ENCODE measurements at places on chromosomes 16 and 17.

DNA sequence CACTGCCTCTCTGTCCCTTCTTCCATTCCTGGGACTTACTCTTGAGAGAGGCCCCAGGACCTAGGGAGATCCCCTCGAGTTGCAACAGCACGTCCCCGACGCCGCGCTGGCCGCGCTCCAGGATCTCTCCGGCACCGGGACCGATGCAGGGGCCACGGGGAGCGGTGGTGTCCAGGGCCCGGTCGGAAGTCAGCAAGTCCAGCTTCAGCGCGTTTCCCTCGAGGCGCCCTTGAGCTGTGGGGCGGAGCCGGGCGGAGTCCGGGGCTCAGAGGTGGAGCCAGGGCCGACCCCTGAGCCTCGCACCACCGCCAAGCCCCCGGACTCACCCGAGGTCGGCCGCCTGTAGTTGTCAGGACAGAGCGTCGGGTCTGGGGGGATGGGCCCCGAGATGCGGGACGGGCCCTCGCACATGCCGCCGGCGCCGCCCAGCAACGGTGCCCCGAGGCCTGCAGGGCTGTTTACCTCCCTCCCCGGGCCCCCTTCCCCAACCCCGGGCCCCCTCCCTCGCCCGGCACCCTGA is 458 bp downstream of the ENKD1 start:
- peak overlapping the region; percentile 56 for H3K4me3 ChIP-seq
- H3K27me3 ChIP-seq, result no peaks in the 10 kb centered on the region
- no peak for DNase-seq
- H3K36me3 ChIP-seq, result no peaks in the 10 kb centered on the region
- peaks cover 14% of the 10 kb centered on the region for H3K4me1 ChIP-seq

- no peaks in the 10 kb centered on the region for H3K27me3 ChIP-seq
- H3K27ac ChIP-seq, result no peak overlapping the region
- peaks cover 32% of the 10 kb centered on the region for H3K36me3 ChIP-seq
- peaks cover 14% of the 10 kb centered on the region for H3K4me1 ChIP-seq
- no peak for DNase-seq
- H3K4me3 ChIP-seq, result no peak overlapping the region
Measured at GRCh38 chr16:24543949-24544348, 4.6 kb downstream of the RBBP6 start.

DNA sequence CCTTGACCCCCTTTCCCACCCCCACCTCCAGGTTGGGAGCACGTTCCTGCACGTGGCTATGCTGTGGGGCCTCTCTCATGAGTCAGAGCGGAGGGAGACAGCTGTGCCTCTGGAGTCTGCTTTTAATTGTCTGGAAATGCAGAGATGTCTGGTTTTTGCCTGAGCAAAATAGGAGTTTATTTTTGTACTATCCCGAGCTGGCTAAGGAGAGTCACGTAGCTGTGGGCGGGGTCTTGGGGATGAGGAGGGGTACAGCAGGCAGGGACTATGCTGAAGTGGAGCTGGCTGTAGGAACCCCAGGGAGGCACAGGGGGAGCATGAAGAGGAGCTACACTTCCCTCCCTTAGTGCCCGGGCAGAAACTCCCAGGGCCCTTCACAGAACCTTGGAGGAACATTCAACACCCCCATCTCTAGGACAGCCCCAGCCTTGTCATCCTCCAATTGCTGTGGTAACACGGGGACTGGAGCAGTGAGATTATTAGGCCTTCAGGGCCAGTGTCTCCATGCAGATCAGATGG is 44.7 kb upstream of the LGALS9 start:
- H3K36me3 ChIP-seq, result no peaks in the 10 kb centered on the region
- H3K4me1 ChIP-seq, result no peaks in the 10 kb centered on the region
- H3K27ac ChIP-seq, result no peak overlapping the region
- no peak overlapping the region for H3K4me3 ChIP-seq

DNA sequence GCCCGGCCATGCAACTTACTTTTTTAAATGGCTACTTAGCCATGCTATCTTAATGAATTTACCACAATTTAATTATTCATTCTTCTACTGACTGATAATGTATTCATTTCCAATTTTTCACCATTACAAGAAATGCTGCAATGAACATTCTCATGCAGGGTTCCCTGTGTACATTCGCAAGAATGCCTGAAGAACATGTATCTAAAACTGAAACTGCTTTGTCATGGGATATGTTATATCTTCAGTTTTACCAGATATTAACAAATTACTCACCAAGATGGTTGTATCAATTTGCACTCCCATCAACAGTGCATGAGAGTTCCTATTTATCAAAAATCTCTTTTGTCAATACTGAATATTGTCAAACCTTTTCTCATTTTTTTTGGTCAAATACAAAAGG is 100.8 kb downstream of the SLC39A11 start:
- no peaks in the 10 kb centered on the region for H3K36me3 ChIP-seq
- DNase-seq, result no peak
- no peak overlapping the region for H3K27ac ChIP-seq
- no peaks in the 10 kb centered on the region for H3K4me1 ChIP-seq

DNA sequence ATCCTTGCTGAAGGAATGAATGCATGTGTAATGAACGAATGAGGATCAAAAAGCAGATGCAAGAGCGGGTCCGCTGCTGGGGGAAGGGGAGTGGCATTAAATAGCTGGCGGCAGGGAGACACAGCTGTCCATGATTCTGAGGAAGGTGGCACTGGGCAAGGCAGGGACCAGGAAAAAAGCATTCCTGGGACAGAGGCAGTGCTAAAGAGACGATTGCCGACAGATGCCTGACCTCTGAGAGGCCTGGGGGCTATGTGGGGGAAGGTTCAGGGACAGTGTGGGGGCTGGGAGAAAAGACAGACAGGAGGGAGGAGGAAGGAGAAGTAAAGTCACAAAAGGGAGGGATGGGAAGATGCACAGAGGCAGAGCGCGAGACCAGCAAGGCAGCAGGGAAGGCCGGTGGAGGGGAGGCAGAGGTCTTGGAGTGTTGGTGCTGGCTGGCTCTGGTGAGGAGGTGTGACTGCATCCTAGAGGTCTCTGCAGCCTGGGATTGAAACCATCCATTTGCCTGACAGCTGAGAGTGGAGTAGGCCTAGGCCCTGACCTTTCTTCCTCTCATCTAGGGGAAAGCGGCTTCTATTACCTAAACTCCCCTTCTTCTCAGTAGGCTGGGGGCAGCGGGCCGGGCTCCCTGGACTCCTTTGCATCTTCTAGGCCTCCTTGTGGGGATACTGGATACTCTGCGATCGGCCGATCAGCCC is 109.9 kb downstream of the SDK2 start:
- no peaks in the 10 kb centered on the region for H3K36me3 ChIP-seq
- no peaks in the 10 kb centered on the region for H3K4me1 ChIP-seq
- no peak overlapping the region for H3K4me3 ChIP-seq
- H3K27me3 ChIP-seq, result peaks cover 3% of the 10 kb centered on the region
- no peak overlapping the region for H3K27ac ChIP-seq

DNA sequence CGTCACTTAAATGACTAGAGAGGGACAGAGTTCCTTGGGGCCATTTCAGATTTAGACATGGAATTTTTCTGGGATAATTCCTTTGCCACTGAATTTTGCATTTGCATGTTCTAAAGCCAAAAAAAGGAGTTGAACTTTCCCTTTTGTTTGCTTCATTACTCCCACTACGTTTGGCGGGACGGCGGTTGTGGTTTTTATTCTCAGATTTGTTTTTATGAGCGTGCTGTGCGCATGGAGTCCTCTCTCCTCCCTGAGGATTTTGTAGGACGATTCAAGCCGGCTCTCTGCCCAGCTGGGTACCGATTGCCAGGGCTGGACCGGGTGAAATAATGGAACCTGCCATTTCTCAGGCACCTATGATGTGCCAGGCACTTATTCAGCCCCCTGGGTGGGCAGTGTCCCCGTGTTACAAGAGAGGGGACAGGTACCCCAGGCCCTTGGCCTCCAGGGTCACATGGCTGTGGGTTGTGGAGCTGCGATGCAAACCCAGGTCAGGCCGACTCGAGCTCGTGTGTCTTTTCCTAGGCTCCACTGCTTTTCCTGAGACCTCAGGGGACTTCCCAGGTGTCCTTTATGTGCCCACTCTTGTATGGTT is 18.8 kb downstream of the CMIP start:
- H3K4me1 ChIP-seq, result peaks cover 6% of the 10 kb centered on the region
- H3K27me3 ChIP-seq, result no peaks in the 10 kb centered on the region
- no peak for DNase-seq
- H3K36me3 ChIP-seq, result no peaks in the 10 kb centered on the region
- no peak overlapping the region for H3K27ac ChIP-seq
- H3K4me3 ChIP-seq, result no peak overlapping the region

GRCh38 chr17:40551879-40552768 is 13.1 kb downstream of the CCR7 start:
- no peak overlapping the region for H3K4me3 ChIP-seq
- peaks cover 12% of the 10 kb centered on the region for H3K4me1 ChIP-seq
- H3K36me3 ChIP-seq, result no peaks in the 10 kb centered on the region
- H3K27me3 ChIP-seq, result 0 out of 2 replicates have a peak, but pooled peaks cover 2% of the 10 kb centered on the region
- no peak overlapping the region for H3K27ac ChIP-seq

DNA sequence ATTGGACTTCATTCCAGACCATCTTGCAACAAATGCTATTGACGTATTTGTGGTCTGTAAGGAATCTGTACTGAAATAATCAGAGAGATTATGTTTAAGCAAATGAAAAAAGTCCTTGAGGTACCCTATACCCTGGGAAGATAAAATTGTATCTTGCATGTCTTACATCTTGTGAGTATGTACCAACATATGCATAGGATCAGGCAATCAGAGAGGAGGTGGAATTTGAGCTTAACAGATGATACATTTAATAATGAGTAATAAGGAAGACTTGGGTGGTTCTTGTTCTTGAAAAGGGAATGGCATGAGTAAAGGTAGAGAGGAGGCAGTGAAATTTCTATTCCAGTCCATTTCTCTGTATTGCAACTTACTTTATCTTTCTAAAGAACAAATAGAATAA is 10.6 kb downstream of the MOSMO start:
- no peaks in the 10 kb centered on the region for H3K36me3 ChIP-seq
- DNase-seq, result no peak
- no peak overlapping the region for H3K4me3 ChIP-seq
- no peak overlapping the region for H3K27ac ChIP-seq
- H3K27me3 ChIP-seq, result no peaks in the 10 kb centered on the region

- H3K4me3 ChIP-seq, result no peak overlapping the region
- H3K36me3 ChIP-seq, result no peaks in the 10 kb centered on the region
- peaks cover 69% of the 10 kb centered on the region for H3K4me1 ChIP-seq
Measured at GRCh38 chr17:40072040-40072734, 9.4 kb downstream of the THRA start.

GRCh38 chr16:17939122-17939536 is 397.4 kb downstream of the NPIPA8 start:
- H3K4me3 ChIP-seq, result no peak overlapping the region
- H3K36me3 ChIP-seq, result no peaks in the 10 kb centered on the region
- DNase-seq, result no peak

DNA sequence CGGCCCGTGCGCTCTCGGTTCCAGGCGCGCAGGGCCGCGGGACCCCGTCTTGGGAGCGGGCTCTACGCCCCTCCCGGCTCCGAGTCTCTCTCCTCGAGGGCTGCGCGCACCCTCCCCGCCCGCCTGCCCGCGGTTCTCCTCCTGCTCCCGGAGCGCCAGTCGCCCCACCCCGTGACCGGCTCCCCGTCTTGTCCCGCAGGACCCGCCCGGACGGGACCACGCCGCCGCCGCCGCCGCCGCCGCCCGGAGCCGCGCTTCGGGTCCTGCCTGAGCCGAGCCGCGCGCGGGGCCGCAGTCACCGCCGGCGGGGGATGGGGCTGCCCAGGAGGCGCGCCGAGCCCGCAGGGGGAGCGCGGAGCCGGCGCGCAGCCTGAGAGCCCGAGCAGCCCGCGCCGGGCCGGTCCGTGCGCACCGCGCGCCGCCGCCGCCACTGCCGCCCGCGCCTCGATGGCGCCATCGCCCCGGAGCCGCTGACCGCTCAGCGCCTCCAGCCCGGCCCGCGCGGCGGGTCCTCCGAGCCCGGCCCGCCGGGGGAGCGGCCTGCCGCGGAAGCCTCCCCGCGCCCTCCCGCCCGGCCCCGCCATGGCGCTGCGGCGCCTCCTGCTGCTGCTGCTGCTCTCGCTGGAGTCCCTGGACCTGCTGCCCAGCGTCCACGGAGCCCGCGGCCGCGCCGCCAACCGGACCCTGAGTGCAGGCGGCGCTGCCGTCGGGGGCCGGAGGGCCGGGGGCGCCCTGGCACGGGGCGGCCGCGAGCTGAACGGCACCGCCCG is at the start of gene SHISA6:
SHISA6 (plus strand) TSS at position 373 of the 770 bp plus-strand sequence.
- no peaks in the 10 kb centered on the region for H3K27me3 ChIP-seq
- no peak within 1 kb of the TSS for H3K4me3 ChIP-seq
- H3K4me1 ChIP-seq, result no peaks in the 10 kb centered on the region
- H3K36me3 ChIP-seq, result no peaks in the 10 kb centered on the region
- DNase-seq, result no peak

- H3K27ac ChIP-seq, result no peak overlapping the region
- H3K4me3 ChIP-seq, result no peak overlapping the region
- H3K27me3 ChIP-seq, result no peaks in the 10 kb centered on the region
- DNase-seq, result no peak
- no peaks in the 10 kb centered on the region for H3K36me3 ChIP-seq
- no peaks in the 10 kb centered on the region for H3K4me1 ChIP-seq
Measured at GRCh38 chr17:49925921-49926320, 43.1 kb upstream of the DLX4 start.

- H3K36me3 ChIP-seq, result no peaks in the 10 kb centered on the region
- H3K27ac ChIP-seq, result no peak overlapping the region
- no peak for DNase-seq
Measured at GRCh38 chr17:67055811-67056745, 11.7 kb downstream of the CACNG1 start.

DNA sequence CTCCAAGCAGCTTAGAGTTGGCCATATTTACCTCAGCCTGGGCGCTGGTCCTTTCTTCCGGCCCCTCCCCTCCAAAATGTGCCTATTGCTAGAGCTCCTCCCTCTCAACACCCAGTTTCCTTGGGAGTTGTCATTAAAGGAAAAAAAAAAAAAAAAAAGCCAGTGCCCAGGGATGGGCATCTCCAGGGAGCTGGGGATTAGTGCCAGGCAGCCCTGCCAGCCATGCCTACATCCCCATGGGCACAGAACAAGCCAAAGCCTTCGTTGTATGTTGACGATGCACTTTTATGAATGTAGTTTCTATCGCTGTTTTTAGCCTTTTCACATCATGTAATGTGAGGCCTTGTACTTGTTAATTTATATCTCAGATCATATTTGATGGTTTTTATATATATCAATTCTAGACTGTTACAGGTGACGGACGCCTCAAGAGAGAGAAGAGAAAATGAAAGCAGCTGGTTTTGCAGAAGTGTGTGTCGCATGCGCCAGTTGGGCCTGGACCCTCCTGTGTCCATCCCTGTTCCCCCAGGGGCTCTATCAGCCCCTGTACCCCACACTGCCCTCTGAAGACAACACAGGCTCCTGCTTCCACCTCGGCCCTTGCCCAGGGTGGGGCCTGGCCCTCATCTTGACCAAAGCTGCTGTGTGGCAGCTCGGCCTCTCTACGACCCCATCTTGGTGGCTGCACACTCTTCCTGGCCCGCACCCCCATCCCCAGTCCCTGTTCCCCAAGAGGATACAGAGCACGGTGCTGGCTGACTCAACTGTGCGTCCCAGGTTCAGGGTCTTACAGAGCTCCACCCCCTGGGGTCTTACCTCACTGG is 4.8 kb downstream of the LIMD2 start:
- no peaks in the 10 kb centered on the region for H3K36me3 ChIP-seq
- no peaks in the 10 kb centered on the region for H3K27me3 ChIP-seq
- H3K4me1 ChIP-seq, result no peaks in the 10 kb centered on the region
- no peak for DNase-seq

- no peak for DNase-seq
- no peak overlapping the region for H3K4me3 ChIP-seq
- H3K27me3 ChIP-seq, result no peaks in the 10 kb centered on the region
- H3K36me3 ChIP-seq, result no peaks in the 10 kb centered on the region
- H3K4me1 ChIP-seq, result no peaks in the 10 kb centered on the region
Measured at GRCh38 chr17:11553135-11553534, 45.1 kb upstream of the DNAH9 start.
